Left lung (tissue), 14 donors: ENCODE measurements at places on chromosomes 1 and 21.
A peak's percentile ranks its signal among the peaks of the same experiment; 100 is the strongest.

DNA sequence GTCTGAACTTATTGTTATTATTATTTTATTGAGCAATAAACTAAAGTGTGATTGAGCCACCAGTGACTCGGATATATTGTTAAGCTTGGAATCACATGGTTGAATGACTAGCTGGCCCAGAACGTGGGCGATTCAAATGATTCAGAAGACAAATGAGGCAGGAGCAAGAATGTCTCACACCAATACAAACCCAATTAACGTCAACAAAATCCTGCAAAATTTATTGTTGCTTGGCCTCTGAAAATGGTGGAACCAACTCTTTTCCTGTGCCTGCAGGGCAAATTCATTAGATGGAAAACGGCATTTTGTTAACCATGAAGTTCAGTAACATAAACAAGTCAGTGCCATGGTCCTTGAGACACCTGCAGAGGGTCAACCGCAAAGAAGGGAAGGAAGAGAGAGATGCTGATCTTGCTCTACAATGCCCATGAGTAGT lies 482.0 kb downstream of the SETD4 start:
- no peak for DNase-seq

DNA sequence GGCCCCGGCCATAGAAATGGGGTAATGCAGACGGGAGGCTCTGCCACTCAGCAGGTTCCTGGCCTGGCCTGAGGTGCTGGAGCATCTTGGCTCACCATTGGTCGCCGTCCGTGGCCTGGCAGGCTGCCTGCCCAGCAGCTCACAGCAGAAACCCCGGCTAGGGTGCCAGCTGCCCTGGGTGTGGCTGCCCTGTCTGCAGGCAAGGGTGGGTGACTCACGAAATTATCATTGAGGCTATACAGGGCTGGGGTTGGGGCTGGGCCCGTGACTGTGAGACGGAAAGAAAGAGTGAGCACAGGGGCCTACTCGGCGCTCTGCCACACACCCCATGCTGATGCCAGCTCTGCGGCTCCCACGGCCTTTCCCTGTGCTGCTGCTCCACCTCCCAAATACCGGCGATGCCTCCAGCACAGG lies 8.0 kb upstream of the PKP1 start:
- no peak for DNase-seq

- peak; percentile 70 for DNase-seq
These were observed 10.0 kb upstream of the AGPAT3 start for GRCh38 chr21:43854773-43855633.

DNA sequence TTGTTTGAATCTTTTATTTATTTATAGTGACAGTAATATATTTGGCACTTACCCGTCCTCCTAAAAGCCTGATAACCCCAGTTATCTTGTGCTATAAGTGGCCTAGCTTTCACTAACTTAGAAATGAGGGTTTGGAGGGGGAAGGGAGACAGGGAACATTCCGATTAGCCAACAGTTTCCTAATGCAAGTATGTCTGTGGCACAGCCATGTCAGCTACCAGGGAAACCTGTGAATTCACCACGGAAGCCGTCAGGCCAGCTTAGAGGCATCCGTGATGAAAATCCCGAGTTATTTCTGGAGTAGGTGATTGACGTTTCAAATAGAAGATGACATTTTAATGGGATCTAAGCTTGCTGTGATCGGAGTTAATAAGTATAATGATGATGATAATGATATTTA lies 39.4 kb upstream of the BCL10 start:
- DNase-seq, result peak; percentile 49

DNA sequence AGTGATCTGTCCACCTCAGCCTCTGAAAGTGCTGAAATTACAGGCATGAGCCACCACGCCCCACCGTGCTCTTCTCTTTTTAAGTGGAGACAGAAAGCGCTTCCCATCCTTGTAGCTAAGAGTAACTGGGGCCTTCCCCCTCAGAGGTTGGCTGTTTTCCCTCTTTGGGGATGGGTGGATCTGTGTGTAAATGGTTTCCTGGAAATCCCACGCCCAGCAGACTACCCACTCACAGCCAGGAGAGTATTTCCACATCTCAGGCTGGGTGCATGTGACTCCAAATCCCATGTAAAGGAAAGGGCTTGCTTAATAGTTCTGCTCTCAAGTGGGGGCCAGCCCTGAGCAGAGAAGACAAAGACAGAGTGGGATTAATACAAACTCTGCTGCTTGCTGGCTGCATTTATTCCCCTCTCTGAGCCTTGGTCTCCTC lies 19.6 kb upstream of the TCEA3 start:
- no peak for DNase-seq

DNA sequence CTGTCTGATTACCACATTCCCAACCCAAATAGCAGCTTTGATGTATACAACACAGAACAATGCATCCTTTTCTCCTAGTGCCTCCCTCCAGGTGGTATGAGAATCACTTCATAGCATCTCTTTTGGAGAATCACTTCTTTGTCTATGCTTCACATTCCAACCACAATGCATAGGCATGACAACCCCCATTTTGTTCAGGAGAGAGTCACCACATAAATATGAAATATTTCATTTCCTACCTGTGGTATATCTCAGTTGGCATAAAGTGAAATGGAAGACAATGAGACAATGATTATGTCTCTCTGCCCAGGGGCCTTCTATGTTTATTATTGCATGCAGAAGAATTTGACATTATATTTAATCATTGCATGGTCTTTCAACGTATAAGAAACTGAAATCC lies 112.2 kb downstream of the BRINP2 start:
- DNase-seq, result no peak

- no peak for DNase-seq
These were observed 44.4 kb downstream of the PTPN14 start for GRCh38 chr1:214506972-214507431.

DNA sequence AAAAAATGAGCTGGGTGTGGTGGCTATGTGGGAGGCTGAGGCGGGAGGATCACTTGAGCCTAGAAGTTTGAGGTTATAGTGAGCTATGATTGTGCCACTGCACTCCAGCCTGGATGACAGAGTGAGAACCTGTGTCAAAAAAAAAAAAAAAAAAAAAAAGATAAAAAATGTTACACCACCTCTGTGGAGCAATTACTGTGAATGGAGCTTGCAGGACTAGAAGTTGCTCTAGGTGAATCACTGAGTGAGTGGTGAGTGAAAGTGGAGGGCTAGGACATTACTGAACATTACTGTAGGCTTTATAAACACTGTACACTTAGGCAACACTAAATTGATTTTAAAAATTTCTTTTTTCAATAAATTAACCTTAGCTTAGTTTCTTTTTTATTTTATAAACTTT lies 21.9 kb downstream of the TLCD4 start:
- DNase-seq, result no peak

GRCh38 chr21:38766987-38767722 lies 38.6 kb upstream of the ETS2 start:
- no peak for DNase-seq

GRCh38 chr1:30466026-30466425 lies 257.4 kb downstream of the MATN1 start:
- DNase-seq, result no peak

DNA sequence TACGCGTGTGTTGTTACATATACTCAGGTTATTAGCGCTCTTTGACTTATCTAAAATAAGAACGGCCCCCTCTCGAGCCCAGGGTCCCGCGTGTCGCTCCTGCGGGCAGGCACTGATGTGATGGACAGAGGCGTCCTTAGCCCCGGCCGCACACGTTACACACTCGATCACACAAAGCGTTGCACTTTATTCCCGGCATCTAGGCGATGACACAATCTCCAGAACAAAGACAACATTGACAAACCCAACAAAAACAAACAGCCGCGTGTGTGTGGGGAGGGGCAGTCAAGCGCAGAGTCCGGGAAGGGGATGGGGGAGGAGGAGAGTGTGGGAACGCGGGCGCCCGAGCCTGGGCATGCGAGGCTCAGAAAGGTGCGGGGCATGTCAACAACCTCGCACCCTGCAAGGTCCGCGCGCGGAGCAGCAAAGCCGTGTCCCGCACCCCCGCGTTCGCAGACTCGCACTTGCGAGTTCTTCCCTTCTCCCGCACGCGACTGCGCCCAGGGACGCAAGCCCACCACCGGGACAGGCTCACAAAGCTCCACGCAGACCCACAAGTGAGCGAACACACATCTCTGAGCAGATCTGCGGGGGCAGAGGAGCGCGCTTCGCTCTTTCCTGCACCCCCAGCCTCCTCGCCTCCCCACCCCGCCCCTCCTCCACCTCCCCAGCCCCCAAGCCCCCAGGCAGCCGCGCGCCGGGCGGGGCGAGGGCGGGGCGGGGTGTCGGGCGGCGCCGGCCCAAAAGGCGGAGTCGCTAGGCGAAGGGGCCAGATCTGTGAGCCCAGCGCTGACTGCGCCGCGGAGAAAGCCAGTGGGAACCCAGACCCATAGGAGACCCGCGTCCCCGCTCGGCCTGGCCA lies at the start of gene EFNA1:
TSS of gene EFNA1 (plus strand) at position 772 of the 862 bp plus-strand sequence. CDS start 102 bp downstream, outside the sequence.
- peak; percentile 41 for DNase-seq
